Right cardiac atrium (tissue), 5 donors: ENCODE measurements at places on chromosomes 3 and 15. TPM values are rescaled to one million over a fixed set of nuclear protein-coding genes. Genes with fewer than 3 reads are reported as not detected.

The ITGA11 gene
- 20.4 TPM for total RNA-seq

The ACP3 gene
- total RNA-seq = 1.0 TPM

The SLC51B gene
- total RNA-seq = not detected

The SH2D7 gene
- not detected for total RNA-seq

The GANC gene
- total RNA-seq = 21.9 TPM

The PPARG gene
- 10.4 TPM for total RNA-seq

The STAB1 gene
- total RNA-seq = 159 TPM

DNA sequence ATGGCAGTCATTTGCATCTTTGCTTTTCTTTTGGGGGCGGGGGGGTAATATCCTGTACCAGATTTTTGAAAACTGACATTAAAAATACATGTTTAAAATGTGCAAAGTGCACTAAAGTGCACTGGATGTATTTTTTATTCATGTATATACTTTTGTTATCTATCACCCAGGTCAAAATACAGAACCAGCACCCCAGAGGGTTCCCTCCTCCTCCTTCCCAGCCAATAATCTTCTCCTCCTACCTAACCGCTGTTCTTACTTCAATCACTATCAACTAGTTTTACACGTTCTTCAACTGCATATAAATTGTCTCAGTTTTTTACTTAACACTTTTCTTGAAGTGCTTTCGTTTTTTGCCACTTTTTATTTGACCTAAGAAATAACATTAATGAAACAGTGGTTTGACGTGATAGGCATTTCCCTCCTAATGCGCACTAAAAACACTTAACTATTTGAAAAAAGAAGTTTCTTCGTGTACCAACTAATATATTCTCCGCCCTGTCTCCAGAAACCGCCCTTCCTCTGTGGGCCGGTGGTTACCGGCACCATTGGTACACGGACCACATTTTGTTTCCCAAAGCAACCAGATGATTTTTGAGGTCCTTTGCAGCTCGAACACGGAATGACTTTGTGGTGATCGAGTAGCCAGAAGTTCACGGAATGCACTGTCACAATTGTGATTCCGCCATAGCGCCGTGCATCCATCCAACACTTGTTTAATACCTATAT, 836 bp upstream of the AKAP13 start:
- no peak for DNase-seq

- peak; percentile 65 for DNase-seq
These were observed 2.4 kb upstream of the RPUSD3 start for GRCh38 chr3:9846231-9846630.

GRCh38 chr3:131690800-131691199, 188.0 kb upstream of the MRPL3 start:
- DNase-seq = no peak

- peak; percentile 46 for DNase-seq
These were observed 688.1 kb downstream of the ZNF385D start for GRCh38 chr3:21062831-21063294.

GRCh38 chr3:191338177-191338488, 7.8 kb upstream of the UTS2B start:
- no peak for DNase-seq

GRCh38 chr15:70670680-70671079, 92.7 kb downstream of the UACA start:
- no peak for DNase-seq
